Activated effector memory CD4-positive, alpha-beta T cell treated with anti-CD3 and anti-CD28 coated beads, Interleukin-2, amount 50 U/mL, for 16 hours (primary cell): ENCODE measurements at places on chromosomes 4 and X.

- DNase-seq, result no peak
Observed at GRCh38 chr4:108703370-108703769, 53.0 kb downstream of the OSTC start.

- no peak for DNase-seq
Observed at GRCh38 chrX:45633419-45633818, 432.7 kb upstream of the DIPK2B start.

- DNase-seq, result no peak
Observed at GRCh38 chr4:123606946-123607542, 210.4 kb downstream of the SPRY1 start.

GRCh38 chrX:67781132-67781531 lies 237.3 kb downstream of the AR start:
- DNase-seq, result no peak

- no peak for DNase-seq
Observed at GRCh38 chrX:138411048-138411447, 300.5 kb downstream of the FGF13 start.

DNA sequence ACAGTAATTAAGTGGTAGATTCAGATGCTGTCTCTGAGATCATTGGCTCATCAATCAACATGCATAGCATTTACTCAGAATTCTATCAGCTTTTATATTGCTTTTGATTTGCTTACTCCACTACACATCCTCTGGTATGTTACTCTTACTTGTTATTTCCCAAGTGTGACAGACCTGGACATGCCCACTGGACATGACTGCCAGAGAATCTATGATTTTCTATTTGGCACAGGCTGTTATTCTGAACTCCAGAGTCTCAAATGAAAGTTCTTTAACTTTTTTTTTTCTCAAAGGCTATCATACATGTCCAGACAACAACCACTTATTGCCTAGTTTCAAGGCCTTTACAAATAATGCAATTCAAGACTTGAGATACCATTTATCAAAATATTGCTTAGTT lies 116.1 kb upstream of the ARHGAP24 start:
- DNase-seq, result no peak

DNA sequence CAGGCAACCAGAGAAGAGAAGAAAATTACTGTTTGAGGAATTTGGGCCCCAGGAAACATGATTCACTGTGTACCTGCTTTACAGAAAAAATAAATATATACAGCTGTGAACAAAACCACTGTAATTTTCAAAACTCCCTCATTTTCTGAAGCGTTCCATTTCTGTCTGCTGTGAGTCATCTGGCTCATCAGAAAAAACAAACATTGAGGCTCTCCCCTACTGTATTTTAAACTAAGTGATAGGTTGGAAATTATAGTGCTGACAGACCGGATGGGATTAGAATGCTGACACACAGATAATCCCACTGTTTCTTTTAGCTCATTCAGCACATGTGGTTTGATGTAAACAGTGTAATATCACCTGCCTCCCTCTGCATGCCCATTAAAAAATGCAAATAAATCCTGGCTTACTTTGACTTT lies 847.0 kb downstream of the TRIML1 start:
- no peak for DNase-seq

DNA sequence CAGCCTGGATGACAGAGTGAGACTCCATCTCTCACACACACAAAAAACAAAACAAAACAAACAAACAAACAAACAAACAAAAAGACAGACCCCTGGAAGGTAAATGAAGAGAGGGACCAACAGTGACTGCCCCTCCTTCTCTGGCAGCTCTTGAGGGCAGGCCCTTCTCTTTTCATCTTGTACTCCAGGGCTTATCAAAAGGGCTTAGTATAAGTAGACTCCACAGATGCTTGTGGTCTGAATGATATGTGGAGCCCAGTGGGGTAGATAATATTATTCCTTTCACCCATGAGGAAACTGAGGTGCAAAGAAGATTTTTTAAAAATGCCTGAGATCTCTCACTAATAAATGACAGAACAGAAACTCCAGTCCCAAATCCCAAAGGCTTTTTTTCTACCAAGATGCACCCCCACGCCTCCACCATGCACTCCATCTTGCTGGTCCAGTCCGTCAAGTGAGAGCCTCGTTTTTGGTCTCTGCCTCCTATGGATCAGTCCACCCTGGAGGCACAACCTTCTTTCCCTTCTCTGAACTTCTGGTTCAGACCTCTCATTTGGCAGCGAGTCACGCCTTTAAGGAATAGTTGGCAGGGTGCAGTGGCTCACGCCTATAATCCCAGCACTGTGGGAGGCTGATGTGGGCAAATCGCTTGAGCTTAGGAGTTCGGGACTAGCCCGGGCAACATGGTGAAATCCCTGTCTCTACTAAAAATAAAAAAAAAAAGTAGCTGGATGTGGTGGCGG lies 17.0 kb upstream of the CHRNA9 start:
- DNase-seq, result peak; percentile 47
